ENCODE measurements at places on chromosomes 1 and 21.

DNA sequence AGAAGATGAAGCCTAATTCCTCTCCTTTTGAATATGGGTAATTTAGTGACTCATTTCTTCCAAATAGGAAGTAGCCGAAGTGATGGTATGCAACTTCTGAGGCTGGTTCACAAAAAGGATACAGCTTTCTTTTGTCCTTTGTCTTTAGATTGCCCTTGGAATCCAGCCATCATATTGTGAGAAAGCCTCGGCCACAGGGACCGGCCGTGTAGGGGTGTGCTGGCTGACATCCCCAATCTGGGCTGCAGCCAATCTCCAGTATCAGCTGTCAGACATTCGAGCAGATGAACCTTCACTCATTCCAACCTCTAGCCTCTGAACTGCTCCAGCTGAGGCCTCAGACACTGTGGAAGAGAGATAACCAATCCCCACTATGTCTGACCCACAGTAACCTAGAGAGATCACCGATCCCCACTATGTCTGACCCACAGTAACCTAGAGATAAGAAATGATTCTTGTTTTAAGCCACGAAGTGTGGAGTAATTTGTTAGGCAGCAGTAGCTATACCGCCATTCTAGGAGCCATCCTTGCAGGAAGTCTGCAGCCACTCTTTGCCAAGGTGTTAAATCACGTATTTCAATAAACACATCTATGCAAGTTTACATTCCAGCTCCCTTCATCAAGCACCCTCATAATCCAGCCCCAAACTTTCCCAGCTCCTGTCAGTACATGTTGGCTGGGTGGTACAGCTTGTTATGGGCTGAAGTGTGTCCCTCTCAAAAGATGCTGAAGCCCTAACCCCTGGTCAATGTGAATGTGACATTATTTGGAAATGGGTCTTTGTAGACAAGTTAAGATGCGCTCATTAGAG, 2.9 kb upstream of the DIP2A start:
- no peak for DNase-seq

DNA sequence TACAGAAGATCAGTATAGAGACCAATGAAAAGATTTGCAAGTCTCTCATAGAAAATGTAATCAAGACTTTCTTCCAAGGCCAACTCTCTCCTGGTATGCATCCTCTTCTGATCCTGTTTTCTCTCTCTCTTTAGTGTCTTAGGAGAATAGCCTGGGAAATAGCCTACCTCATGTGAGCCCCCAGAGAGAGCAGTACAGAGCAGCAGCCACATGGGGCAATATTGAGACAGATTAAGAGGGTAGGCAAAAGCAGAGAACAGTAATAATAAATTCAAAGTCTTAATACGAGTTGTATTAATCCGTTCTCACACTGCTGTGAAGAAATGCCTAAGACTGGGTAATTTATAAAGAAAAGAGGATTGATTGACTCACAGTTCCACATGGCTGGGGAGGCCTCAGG, 61.4 kb downstream of the RNASEL start:
- no peak for DNase-seq

DNA sequence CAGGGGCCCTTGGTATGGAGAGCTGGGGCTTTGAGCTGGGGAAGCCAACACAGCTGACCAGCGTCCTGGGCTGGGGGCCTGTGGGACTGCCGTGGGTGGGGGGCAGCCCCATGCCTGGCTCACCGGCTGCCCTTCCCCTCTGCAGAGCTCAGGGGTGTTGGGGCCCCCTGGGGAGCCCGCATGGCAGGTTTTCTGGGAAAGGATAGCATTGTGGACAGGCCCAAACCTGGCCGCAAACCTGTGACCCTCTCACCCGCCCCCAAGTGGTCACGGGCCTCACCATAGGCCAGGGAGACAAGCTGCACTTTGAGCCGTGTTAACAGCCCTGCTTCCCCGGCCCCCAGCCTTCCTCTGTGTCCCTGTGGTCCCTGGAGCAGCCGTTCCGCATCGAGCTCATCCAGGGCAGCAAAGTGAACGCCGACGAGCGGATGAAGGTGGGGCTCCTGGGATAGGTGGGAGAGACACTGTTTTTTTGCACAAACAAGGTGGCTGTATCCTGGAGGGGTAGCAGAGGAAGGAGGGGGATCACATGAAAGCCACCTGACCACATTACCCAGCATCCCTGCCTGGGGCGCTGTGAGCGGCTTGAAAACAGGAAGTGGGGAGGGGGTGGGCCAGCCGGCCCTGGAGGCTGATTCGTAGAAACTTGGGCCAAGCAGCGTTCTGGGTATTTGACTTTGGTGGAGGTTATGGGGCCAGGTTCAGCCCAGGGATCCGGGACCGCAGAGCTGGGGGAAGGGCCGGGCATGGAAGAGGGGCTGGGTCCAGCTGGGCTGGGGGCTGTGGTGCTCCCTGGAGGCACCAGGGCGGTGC, 65.9 kb downstream of the PIK3CD start:
- peak; percentile 68 for DNase-seq

GRCh38 chr1:236848274-236848923, 53.3 kb downstream of the MTR start:
- no peak for DNase-seq

DNA sequence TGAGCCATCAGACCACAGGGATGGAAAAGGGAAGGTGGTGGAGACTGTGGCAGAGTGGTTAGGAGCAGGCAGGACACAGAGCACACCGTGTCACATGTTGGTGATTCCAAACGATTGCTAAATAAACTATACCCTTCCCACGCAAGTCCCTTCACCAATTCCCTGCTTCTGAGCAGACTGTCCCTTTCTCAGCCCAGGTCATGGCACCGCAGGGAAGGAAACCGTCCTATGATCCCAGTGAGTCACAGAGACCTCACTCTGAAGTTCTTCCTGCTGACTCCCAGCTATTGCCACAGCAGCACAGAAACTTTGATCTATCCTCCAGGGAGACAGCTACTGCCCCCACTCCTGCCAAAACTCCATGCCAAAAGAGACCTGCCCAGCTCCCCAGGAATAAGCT, 19.2 kb downstream of the RIMS3 start:
- no peak for DNase-seq

GRCh38 chr1:165647517-165647916, 16.5 kb downstream of the MGST3 start:
- no peak for DNase-seq

GRCh38 chr1:155033524-155033923, at the start of the genes DCST1 and DCST2:
TSS of gene DCST1 (plus strand) at chr1:155033824. CDS start at chr1:155034037, 213 bp downstream.
TSS of gene DCST2 (minus strand) at chr1:155033781. CDS start at chr1:155033701, 80 bp downstream.
- no peak for DNase-seq
